A549 treated with dexamethasone at 1 μM for 4 hours (cell line): ENCODE measurements at places on chromosomes 4 and X. TPM values are rescaled to one million over a fixed set of nuclear protein-coding genes. Genes with fewer than 3 reads are reported as not detected.

HERC5 gene
- total RNA-seq, result 3.6 to 5.0 TPM (median 4.5 TPM) in 5 replicates

CXCL8 gene
- 3.7 to 9.1 TPM (median 5.3 TPM) in 5 replicates for total RNA-seq

PRRG1 gene
- total RNA-seq, result 4.7 to 8.3 TPM (median 6.5 TPM) in 5 replicates

AIMP1 gene
- 36.0 to 48.1 TPM (median 46.9 TPM) in 5 replicates for total RNA-seq

LANCL3 gene
- not detected in 5 replicates for total RNA-seq

ZXDA gene
- total RNA-seq, result 1.2 to 2.2 TPM (median 1.7 TPM) in 5 replicates

ZNF518B gene
- total RNA-seq, result 2.9 to 5.4 TPM (median 4.0 TPM) in 5 replicates

ZCCHC18 gene
- total RNA-seq, result 0.02 to 0.30 TPM (median 0.18 TPM) in 4 of 5 replicates, not detected in the other

PRDM5 gene
- total RNA-seq, result 2.9 to 5.1 TPM (median 4.4 TPM) in 5 replicates

TMEM129 gene
- total RNA-seq, result 16.0 to 25.7 TPM (median 21.9 TPM) in 5 replicates

DUX4 gene
- total RNA-seq, result not detected in 5 replicates
